ENCODE measurements at places on chromosomes 3 and 15.

- DNase-seq = no peak
These were observed 42.4 kb upstream of the RHO start for GRCh38 chr3:129485721-129486663.

DNA sequence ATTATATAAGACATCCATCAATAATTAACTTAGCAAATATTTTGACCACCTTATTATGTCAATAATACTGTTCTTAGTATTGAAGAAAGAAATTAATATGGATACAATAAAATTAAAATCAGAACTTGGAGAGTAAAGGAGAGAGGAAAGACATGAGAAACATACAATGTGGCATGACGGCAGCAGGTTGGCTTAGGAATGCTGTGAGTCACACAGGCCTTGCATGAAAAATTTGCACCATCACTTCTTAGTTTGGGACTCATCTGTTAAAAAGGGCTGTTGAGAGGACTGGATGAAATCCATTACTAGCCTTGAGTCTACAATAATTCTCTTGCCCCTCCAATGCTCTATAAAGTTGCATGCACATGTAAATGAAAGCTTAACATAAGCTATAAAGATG lies 880.8 kb downstream of the ROBO1 start:
- no peak for DNase-seq

GRCh38 chr3:71825551-71826283 lies 40.8 kb upstream of the PROK2 start:
- no peak for DNase-seq

- DNase-seq = no peak
These were observed 12.4 kb upstream of the USP3 start for GRCh38 chr15:63491979-63492378.

- DNase-seq = peak; percentile 66
These were observed 45.7 kb downstream of the C2CD4B start for GRCh38 chr15:62119227-62119864.

GRCh38 chr15:69609176-69609575 lies 156.6 kb downstream of the RPLP1 start:
- no peak for DNase-seq

- peak; percentile 37 for DNase-seq
These were observed 36.3 kb downstream of the RASGRP1 start for GRCh38 chr15:38528294-38528693.

- peak; percentile 57 for DNase-seq
These were observed 408 bp downstream of the WDR82 start for GRCh38 chr3:52277972-52278509.

- no peak for DNase-seq
These were observed 956.7 kb downstream of the TUSC7 start for GRCh38 chr3:117666325-117666724.

DNA sequence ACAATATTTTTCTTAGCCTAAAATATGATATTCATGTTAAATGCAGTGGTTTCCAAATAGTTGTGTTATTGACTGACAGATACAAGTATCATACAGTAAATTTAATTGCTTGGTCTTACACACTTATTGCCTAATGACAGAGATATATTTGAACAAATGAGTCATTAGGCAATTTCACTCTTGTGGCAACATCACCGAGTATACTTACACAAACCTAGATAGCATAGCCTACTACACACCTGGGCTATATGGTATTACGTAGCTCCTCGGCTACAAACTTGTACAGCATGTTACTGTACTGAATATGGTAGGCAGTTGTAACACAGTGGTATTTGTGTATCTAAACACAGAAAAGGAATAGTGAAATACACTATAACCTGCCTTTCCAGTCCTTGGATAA lies 50.3 kb downstream of the SERPINI1 start:
- DNase-seq = no peak

DNA sequence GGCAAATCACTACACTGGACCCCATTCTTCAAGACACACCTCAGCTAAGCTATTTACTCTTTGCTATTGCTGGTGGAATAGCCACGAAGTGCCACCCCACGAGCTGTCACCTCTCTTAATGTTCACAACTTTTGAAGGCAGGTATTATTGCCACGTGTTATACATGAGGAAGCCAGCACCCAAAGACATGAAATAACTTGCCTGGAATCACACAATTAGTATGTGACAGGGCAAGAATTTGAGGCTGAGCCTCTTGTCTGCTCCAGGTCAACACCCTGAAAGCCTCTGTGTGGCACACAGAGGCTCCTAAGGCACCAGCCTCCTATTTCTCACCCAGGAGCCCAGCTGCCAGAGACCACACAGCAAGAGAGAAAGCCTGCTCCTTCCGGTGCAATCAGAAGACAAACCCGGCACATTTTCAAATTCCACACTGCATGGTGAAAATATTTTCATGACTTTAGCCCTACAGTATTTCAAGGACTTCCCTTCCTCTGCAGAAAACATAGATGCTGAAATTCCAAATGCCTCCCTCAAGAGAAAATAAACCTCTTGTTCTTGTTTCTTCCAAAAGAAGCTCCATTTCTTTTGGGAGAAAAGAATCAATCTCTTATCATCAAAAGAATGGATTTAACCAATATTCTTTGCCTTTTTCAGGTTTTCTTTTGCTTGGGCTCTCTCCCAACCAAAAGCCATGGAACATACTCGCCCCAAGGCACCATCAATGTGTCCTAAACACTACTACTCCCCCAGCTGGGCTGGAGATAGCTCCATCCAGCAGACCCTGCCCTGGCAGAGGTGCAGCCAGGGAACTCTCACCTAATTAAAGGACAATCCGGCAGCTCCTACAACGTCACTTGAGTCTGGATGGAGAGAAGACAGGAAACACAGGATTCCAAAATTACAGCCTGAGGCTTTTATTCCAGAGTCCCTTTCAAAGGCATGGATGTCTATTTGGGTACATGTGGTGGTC lies 84.7 kb upstream of the THBS1 start:
- no peak for DNase-seq

DNA sequence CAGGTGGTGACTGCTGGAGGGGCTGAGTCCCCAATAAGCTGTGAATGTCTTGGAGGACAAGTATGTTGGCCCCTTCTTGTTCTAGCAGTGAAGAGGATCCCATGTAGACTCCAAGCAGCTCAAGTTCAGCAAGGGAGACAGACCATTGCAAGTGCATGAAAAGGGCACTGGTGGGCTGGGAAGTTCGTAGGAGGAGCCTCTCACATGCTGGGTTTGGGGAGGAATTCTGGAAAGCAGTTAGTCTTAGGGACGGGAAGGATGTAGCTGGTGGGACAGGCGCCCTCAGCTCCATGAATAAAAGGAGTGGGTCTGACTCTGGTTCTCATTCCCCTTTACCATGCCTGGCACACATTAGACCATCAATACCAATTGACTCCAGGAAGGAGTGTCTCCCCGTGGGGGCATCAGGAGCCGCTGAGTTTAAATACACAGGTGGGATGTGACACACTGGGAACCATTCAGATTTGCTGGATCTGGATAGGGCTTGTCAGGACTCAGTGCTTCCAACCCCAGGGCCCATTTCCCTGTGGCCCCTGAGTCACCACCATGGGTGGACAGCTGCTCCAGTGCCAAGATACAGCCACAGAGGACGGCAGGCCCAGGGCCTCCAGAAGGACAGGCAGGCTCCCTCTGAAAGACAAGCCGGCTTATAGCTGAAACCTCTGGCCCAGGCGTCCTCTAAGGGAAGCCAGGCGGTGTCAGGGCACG lies 552 bp upstream of the XYLB start:
- DNase-seq = no peak

GRCh38 chr15:59276225-59277178 lies 69.9 kb downstream of the LDHAL6B start:
- no peak for DNase-seq

- no peak for DNase-seq
These were observed 63.1 kb upstream of the MEF2A start for GRCh38 chr15:99502661-99503060.

DNA sequence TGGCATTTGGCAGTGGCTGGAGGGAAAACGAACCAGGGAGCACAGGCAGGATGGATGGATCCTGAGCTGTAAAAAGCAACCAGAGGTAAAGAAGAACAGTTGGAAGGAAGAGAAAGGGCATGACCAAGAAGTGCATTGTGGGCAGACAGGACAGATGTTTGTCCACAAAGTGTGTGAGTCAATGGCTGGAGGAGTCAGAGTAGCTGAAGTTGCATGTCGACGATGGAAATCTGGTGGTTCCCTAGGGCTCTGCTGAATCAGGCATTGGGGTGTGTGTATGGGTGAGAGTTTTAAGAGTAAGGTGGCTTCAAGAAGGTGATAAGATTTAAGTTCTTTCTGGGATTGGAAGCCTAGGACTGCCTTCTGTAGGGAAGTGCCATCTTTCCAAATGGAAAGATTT lies 214.0 kb upstream of the BHLHE40 start:
- DNase-seq = no peak

DNA sequence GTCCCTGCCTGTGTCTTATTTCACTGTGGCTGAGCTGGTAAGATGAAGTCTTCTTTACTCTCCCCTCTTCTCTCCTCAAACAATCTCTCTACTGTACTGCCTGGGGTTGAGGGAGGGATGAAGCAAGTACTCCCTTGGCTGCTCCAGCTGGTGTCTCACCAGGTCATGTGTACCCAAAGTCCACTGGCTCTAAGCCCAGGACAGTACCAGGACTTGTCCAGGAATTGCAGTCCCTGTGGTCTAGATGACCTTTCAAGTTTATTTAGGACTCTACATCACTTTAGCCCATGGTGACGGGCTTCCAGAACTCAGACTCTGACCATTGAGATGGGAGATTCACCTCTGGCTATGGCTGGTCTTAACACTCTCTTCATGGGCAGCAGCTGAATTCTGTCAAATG lies 17.5 kb upstream of the SLC27A2 start:
- no peak for DNase-seq

DNA sequence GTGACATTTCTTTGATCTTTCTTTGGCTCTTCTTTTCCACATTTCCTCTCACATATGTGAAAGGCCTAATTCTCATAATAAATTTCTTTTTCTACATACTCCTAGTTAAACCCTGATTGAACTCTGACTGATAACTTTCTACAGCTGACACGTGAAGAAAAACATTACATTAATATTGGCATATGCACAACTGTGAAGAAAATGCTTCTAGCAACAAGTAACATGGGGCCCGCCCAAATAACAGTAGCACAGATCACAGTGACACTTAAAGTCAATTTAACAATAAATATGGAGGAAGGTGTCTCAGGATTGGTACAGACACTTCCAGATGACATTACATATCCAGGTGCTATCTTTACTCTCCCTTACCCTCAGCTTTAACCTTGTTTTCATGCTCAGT lies 317.6 kb upstream of the ZNF385D start:
- DNase-seq = no peak

GRCh38 chr15:92749216-92749615 lies 93.6 kb upstream of the FAM174B start:
- DNase-seq = no peak

DNA sequence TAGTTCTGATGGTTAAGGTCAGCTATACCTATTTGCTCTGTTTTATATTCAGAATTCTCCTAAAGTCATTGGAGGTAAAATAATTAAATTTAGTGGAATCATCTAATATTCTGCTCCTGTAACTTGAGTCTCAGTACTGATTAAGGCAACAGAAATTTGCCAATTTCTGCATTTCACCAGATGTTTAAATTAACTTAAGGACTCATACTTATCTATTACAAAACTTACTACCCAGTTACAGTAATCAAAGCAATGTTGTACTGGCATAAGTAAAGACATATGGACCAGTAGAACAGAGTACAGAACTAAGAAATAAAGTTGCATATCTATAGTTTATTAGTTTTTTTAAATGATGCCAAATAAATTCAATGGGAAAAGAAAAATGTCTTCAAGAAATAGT lies 1043.8 kb downstream of the OTOL1 start:
- no peak for DNase-seq

GRCh38 chr3:60729056-60729455 lies 522.2 kb downstream of the FHIT start:
- no peak for DNase-seq

- DNase-seq = no peak
These were observed 207.7 kb downstream of the ATP10A start for GRCh38 chr15:25655207-25655948.

GRCh38 chr3:182636646-182637045 lies 156.7 kb upstream of the ATP11B start:
- DNase-seq = no peak

DNA sequence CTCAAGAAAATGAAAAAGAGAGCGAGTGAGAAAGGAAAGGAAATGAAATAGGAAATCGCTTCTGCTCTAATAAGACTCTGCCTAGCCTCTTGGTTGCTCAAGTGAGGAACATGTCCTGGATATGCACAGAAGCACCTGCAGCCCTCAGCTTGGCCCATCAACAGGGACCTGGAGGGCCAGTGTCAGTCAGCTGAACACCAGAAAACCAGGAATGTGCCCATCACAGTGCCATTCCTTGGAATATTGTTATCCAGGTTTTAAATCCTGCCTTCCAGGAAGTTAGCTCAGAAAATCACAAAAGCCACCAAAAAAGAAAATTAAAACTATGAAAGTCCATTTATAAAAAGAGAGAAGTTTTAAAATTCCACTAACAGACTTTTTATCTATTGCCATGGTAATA lies 173.4 kb upstream of the TPM1 start:
- DNase-seq = no peak

DNA sequence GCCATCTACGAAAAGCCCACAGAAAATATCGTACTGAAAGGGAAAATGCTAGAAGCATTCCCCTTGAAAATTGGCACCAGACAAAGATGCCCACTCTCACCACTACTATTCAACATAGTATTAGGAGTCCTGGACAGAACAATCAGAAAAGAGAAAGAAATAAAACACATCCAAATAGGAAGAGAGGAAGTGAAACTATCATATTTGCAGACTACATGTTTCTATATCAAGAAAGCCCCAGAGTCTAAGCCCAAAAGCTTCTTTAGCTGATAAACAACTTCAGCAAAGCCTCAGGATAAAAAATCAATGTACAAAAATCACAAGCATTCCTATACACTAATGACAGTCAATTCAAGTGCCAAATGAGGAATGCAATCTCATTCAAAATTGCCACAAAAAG lies 15.6 kb downstream of the OR5K3 start:
- DNase-seq = no peak

DNA sequence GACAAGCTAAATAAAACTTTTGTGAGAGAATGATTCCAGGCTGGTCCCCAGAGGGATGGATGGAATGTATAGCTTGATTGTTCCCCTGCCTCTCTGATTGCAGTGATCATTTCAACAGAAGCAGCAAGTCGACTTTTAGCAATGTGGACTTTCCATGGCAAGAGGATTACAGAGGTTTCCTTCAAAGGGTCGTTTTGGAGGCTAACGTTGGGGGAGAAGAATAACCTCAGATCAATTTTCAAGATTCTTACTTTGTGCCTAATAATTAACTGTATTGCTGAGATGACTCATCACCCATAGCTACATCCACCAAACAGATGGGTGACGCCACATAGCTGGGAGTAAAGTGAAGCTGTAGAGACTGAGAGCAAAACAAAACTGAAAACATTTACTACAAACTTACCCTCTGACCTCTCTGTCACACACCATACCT lies 79.9 kb downstream of the GTPBP8 start:
- DNase-seq = no peak

GRCh38 chr3:81743096-81744025 lies 18.1 kb downstream of the GBE1 start:
- no peak for DNase-seq

DNA sequence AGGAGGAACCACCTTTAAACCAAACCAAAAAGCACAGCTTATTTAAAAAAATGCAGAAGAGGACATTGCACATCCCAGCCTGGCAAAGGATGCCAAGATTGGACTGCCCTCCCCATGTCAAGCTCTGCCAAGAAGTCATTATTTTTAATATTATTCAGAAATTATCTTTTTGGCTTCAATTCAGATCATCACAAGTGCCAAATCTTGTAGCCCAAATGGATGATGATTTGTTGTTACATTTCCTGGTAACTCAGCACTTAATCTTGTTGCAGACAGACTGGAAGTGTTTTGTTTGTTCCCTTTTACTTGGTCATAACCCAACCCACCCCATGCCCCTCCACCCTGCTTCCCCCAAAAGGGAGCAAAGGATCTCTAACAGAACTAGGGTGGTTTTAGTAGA lies 28.1 kb upstream of the LXN start:
- DNase-seq = no peak
